Activated CD4-positive, alpha-beta T cell treated with anti-CD3 and anti-CD28 coated beads for 36 hours (primary cell): ENCODE measurements at places on chromosomes 3 and 15. TPM values are rescaled to one million over a fixed set of nuclear protein-coding genes. Genes with fewer than 3 reads are reported as not detected.

DNA sequence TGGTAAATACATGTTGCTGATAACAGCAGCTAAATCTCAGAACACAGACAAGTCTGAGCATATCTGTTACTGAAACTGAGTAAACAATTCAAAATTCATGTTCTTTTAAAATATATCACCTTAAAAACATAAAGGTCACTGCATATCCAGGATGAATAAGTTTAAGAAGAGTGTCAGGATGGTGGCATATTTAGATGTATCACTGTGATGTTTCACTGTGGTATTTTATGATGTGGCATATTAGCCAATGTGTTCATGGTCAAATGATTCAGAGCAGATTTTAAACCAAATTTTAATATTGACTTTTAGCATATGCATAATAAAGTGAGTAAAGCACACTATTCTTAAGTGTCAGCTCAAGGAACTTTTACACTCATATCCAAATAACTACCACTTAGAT lies 346.4 kb upstream of the DPPA4 start:
- DNase-seq, result no peak

- no peak for DNase-seq
Observed at GRCh38 chr3:8355346-8355745, 146.3 kb upstream of the LMCD1 start.

GRCh38 chr3:60979461-60980341 lies 271.6 kb downstream of the FHIT start:
- DNase-seq, result no peak

GRCh38 chr3:129435367-129435766 lies 4.4 kb downstream of the MBD4 start:
- DNase-seq, result no peak

DNA sequence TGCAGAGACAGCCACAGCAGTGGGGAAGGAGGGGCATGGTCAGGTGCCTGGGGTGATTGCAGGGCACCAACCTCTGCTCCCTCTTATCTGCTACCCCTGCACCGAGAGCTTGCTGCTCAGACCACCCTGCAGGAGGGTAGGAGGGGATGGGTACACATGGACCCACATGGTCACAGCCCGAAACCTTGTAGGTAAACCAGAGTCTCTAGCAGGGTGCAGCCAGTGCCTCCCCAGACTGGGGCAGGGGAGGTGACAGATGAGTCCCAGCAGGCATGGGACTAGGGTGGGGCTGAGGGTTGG lies 49.2 kb downstream of the FAH start:
- no peak for DNase-seq

The LINGO1 gene
- not detected for total RNA-seq

The GPR156 gene
- total RNA-seq, result not detected

The LOXL1 gene
- total RNA-seq, result 1.9 TPM

The LYZL4 gene
- not detected for total RNA-seq
